ENCODE measurements at places on chromosomes 4 and X.
A peak's percentile ranks its signal among the peaks of the same experiment; 100 is the strongest.

DNA sequence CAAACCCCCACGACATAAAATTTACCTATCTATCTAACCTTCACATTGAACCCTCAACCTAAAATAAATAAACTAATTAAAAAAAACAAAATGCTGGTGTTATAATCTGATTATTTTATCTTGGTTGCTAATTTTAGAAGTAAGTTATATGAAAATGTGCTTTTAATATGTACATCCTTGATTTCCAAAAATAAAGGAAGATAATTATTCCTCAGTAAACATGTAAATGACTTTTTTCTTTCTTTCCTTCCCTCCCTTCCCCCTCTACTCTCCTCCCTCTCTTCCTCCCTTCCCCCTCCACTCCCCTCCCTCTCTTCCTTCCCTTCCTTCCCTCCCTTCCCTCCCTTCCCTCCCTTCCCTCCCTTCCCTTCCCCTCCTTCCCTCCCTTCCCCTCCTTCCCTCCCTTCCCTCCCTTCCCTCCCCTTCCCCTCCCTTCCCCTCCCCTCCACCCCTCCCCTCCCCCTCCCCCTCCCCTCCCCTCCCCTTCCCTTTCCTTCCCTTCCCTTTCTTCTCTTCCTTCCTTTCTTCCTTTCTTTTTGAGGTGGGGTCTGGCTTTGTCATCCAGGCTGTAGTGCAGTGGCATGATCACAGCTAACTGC is 180.0 kb upstream of the GIMD1 start:
- DNase-seq: no peak

GRCh38 chrX:78555401-78555980 is 103.6 kb downstream of the RTL3 start:
- DNase-seq: no peak

DNA sequence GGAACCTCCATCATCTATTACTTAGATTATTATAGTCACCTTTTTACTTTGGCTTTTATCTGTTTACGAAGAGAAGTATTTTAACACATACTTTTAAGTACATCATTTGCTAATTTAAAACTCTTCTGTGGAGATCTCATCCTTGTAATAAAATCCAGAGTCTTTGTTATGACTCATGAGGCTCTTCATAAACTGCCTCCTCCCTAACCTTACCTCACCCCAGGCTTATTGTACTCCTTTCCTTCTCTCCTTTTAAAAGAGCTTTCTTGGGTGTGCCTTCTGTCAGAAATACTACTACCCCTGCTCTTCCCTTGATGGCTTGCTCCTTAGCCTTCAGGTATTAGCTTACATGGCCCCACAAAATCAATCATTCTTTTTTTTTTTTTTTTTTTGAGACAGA is 6.6 kb downstream of the ARL9 start:
- no peak for DNase-seq

GRCh38 chr4:83209419-83209818 is 75.2 kb downstream of the COQ2 start:
- DNase-seq: no peak

GRCh38 chr4:103422467-103423219 is 224.5 kb upstream of the CENPE start:
- DNase-seq: no peak

DNA sequence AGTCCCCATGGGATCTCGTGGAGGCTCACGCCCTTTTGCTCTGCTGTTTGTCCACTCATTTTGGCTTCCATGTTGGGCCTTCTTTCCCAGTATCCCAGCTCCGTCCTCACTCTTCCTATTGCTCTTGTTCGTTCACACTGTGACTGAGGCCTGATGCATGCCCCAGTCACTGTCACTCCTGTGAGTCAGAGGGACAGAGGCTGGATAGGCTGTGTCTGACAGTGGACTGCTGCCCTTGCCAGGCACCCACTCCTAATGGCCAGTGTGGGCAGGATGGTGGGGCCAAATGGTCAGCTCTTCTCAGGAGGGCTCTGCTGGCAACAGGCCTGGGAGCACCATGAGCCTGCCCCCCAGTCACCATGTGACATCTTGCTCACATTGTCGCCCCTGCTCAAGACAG is 40.0 kb downstream of the HADH start:
- DNase-seq: no peak

DNA sequence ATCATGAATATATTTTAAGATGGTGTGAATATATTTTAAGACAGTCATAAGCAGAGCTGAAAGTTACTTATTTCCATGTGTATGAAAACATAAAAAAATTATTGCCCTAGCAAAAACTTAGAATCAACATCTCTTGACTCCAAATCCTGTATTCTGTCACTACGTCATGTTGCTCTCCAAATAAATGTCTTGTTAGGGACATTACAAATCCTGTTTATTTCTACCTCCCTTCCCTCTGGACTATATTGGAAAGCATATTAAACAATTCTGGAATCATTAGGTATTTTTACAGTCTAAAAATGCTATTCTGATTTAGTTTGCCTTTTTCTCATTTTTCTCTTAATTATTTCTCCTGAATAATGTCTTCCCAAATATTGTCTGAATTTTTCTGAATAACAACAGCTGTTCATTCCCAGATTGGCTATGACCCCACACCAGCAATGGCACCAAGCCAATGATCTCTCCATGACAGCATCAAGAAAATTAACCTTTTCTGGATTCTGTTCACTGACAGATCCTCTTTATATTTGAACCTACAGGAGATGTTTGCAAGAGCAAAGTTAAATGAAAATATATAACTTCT is 523.1 kb downstream of the IQCM start:
- no peak for DNase-seq

- DNase-seq: no peak
Observed at GRCh38 chrX:74351760-74352159, 47.8 kb downstream of the ZCCHC13 start.

DNA sequence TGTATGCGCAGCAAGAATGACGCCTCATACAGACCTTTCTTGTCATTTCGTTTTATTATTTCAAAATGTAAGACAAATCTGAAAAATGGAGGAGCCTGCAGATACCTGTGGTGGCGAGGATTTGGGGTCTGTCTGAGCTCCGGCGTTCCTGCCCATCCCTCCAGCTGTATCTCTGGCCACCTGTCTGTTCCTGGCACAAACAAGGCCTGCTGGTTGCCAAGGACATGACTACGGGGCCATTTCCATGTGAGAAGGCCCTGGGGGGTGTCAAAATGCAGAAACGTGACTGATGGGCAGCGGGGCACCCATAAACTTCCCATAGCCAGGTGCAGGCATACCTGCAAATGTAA is 591 bp upstream of the TSPAN7 start:
- no peak for DNase-seq

DNA sequence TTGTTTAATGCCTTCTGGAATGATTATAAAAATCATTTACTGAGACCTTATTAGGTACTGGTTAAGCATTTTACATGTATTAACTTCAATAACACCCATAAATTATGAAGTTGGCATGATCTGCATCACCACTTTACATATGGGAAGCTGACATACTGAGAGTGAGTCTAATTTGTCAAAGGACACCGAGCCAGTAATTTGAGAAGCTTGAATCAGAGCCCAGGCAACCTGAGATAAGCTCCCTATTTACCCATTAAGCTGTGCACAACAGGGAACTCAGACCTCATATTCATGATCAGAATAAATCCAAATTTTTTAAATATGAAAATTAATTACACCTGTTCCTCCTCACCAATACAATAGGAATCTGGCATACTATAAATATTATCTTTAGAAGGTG is 247.9 kb upstream of the EPHA5 start:
- DNase-seq: no peak

GRCh38 chrX:13763489-13763888 is 28.9 kb downstream of the OFD1 start:
- DNase-seq: no peak

GRCh38 chr4:54879576-54879975 is 221.8 kb downstream of the KIT start:
- DNase-seq: no peak

- DNase-seq: no peak
Observed at GRCh38 chr4:156983366-156983765, 11.8 kb upstream of the PDGFC start.

- DNase-seq: no peak
Observed at GRCh38 chr4:58214376-58214775, 1104.2 kb upstream of the IGFBP7 start.

GRCh38 chr4:53494851-53495250 is 96.4 kb downstream of the LNX1 start:
- DNase-seq: no peak

- no peak for DNase-seq
Observed at GRCh38 chrX:71917621-71918343, 7.1 kb downstream of the NHSL2 start.

DNA sequence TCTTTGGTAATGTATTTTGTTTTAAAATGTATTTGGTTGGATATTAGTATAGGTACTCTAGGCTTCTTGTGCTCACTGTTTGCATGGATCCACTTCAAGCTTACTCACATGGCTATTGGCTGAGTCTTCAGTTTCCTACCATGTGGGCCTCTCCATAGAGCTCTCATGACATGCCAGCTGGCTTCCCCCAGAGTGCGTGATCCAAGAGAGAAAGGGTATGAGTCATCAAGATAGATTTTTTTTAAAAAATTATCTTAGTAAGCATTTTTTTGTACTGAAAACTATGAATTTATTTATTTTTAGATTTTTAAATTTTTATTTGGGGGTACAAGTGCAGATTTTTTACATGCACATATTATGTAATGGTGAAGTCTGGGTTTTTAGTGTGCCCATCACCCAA is 219.1 kb upstream of the AMOT start:
- peak; percentile 35 for DNase-seq

GRCh38 chr4:74423104-74423503 is 21.8 kb upstream of the AREG start:
- no peak for DNase-seq

- DNase-seq: no peak
Observed at GRCh38 chr4:185119927-185120630, 23.0 kb upstream of the SLC25A4 start.

DNA sequence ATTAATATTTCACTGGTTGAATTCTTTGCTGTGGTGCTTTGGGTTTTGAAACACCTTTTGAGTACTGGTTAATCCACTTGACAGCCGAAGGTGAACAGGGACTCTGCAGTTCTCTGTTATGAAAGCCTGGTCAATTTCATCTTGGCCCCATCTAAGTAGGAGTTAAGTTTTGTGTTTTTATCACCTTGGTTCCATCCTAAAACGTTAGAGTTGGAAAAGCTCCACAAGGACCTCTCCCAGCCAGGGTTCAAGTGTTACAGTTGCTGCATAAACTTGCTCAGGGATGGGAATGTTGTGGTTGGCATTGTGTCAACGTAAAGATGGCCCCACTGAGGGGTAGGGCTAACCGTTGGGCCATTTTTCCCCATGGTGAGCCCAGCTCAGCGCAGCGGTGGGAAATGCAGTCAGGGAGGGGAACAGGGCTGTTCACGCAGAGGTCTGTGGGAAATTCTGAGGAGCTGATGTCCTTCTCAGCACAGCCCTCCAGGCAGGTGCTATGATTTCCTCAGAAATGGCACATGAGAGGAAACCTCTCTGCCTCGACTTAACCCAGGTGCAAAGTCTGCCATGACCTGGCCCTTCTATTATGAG is 188.7 kb downstream of the STIM2 start:
- no peak for DNase-seq

GRCh38 chr4:48633657-48634056 is 143.6 kb downstream of the ZAR1 start:
- no peak for DNase-seq

- DNase-seq: no peak
Observed at GRCh38 chrX:72126048-72126415, 5.7 kb downstream of the RTL5 start.

- no peak for DNase-seq
Observed at GRCh38 chrX:153818571-153819383, 11.6 kb downstream of the PDZD4 start.

DNA sequence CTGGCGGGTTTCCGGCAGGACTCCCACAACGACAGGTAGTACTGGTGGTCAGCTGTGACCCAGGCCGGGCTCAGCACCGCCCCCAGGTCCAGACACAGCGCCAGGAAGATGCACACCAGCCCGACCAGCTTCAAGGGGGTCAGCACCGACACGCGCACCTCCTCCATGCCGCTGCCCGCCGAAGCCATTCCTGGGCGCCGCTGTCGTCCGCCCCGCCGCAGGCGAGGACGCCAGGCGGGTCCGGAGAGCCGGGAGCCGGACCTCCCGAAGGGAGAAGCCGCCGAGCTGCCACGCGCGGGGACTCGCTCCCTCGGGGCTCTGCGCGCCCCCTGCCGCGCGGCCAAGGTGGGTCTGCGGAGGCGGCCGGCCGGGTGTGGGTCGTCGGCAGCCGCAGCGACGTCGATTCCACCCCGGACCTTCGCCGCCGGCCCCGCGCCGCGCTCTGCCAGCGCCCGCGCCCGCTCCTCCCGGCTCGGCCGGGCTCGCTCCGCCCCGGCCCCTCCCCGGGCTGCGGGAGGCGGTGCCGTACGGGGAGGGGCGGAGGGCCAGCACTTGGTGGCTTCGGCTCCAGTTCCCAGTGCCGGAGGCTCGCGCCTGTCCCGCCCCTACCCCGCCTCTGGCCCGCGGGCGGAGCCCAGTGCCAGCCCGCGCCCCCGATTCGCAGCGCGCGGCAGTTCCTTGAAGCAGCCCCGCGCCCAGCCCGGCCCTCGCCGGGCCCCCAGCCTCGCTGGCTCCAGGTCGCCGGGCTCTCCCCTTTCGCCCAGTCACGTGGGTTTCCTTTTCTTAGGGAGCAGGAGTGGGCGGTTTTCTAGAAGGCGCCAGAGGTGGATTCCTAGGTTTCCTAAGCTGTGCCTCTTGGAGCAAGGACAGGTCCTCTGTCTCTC is at the start of gene TMEM47:
Gene TMEM47, minus strand, starts transcription at position 444 of the 884 bp plus-strand sequence. Its CDS starts 256 bp downstream, at position 188.
- DNase-seq: peak; percentile 55

DNA sequence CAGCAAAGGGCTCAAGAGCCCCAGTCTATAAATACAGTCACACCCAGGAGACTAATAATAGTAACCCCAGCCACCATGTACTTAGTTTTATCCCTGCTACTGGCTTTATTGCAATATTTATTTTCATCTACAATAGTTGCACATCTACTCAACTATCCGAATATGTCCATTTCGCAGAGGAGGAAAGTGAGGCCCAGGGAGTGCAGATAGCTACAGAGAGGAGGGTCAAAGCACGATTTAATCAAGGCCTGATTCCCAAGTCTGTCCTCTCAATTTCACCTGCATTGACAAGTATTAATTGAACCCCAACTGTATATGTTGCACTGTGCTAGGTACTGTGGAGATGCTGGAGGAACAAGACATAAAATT is 4.0 kb upstream of the PLP2 start:
- DNase-seq: no peak

GRCh38 chr4:147160908-147161513 is 215.3 kb upstream of the TTC29 start:
- peak; percentile 43 for DNase-seq

DNA sequence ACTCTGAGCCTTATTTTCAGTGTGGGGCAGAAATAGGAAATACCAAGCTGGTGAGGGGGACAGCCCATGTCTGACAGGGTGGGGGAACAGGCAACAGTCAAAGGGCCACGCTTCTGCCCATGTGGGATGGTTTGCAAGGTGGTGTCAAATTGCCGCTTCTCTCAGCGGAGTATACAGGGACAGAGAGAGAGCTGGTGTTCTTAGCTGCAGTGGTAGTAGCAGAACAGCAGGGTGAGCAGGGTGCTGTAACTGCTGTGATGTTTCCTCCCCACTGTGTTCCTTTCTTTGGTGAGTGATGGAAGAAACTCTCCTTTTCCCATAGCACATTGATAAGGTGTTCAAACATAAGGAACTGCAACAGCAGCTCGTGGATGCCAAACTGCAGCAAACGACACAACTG is 37.9 kb downstream of the RBBP7 start:
- DNase-seq: no peak

- DNase-seq: no peak
Observed at GRCh38 chrX:96564595-96564994, 120.0 kb upstream of the DIAPH2 start.

- no peak for DNase-seq
Observed at GRCh38 chr4:38600575-38600974, 63.4 kb upstream of the KLF3 start.

- no peak for DNase-seq
Observed at GRCh38 chr4:153748378-153748777, 11.4 kb downstream of the RNF175 start.

GRCh38 chrX:40550066-40550465 is 30.7 kb upstream of the ATP6AP2 start:
- DNase-seq: no peak
